ENCODE measurements at places on chromosomes 11 and 22.

DNA sequence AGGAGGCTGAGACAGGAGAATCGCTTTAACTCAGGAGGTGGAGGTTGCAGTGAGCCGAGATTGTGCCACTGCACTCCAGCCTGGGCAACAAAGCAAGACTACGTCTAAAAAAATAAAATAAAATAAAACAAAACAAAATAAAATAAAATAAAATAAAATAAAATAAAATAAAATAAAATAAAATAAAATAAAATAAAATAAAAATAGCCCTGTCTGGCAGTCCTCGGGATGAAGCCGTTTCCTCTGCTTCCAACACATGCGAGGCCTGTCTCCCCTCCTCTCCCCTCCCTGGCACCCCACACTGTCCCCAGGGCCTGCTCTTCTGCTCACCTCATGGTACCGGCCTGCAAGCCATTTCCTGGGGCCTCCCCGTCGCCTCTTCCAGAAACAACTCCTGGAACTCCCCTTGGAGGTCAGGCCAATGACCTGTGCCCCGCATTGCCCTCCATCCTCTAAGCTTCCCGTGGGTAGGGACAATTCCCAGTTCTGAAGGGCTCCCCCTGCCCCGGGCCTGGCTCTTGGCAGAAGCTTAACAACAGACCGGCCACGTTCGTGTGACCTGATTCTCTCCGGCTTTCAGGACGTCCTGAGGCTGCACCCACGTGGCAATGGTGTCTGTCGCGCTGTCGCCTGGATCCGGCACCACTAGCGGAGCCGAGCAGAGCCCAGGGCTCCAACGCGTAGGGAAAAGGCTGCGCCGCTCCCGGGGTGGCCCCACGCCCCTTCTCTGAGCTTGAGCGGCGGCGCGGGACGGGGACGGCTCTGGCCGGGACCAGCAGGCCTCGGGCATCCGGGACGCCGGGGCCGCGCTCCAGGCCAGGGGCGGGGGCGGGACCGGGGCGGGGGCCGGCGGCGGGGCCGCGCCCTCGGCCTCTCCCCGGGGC lies 456 bp upstream of the PARVB start:
- peak; percentile 44 for DNase-seq

DNA sequence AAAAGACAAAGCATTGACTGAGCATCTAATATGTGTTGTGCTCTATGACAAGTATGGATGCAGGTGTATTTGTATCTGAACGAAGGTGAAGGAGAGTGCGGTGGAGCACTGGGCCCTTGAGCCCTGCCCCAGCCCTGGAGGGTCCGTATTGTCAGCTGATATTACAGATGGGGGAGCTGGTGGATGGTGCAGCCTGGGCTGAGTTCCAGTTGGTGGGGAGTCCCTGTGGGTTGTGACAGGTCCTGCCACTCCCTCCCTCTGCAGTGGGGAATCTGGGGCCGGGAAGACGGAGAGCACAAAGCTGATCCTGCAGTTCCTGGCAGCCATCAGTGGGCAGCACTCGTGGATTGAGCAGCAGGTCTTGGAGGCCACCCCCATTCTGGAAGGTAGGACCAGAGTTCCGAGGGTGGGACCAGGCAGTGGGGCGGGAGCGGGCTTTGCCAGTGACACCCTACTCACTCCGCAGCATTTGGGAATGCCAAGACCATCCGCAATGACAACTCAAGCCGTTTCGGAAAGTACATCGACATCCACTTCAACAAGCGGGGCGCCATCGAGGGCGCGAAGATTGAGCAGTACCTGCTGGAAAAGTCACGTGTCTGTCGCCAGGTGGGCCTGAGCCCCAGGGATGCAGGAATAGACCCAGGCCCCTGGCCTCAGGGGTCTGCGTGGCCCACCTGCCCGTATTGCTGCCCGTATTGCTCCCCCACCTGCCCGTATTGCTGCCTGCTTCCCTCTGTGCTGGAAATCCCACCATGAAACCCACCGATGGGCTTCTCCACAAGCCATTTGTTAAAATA lies 28.6 kb downstream of the MYO7A start:
- DNase-seq = no peak

DNA sequence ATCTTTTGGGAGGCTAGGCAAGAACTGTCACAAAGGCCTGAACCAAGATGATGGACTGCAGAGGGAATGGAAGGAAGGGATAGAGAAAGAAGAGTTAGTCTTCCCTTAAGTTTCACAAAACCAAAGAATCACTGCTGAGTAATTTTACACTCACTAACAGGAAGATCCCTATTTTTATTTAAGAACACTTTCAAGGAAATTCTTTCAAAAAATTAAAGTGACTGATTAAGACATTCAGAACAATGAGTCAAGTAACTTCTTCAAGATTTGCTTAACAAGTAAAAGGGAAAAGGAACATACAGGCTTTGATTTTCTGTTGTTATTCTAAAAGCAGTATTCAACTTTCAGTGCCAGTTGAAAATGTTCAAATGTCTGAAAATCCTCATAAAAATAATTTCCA lies 3.1 kb downstream of the PITPNB start:
- no peak for DNase-seq

DNA sequence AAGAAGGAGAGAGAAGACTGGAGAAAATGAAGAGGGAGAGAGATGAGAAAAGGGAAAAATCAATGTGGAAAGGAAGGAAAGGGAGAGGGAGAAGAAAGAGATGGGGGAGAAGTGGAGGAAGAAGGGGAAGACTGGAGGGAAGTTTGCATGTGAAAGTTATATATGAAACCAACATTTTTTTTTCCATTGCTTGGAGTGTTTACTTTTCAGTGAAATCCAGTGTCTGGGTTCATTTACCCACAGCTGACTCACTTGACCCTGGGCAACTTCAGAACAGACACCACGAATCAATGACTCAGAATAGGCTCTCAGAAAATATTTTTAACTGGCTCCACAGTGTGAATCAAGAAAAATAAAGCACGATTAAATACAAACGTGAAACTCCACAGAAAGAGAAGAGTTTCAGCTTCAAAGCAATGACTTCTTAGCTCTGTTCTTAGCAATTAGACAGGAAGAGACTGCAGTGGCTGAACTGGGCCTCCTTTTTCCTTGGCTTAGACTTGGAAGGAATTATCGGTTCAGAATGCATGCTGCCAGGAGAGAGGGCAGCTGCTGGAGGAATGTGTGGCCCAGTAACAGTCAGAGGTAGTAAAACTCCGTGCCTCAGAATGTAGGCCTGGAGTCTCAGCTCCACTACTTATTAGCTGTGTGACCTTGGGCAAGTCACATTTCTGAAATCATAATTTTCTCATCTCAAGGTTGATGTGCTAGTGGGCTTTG lies 237.5 kb downstream of the MIAT start:
- DNase-seq = no peak

DNA sequence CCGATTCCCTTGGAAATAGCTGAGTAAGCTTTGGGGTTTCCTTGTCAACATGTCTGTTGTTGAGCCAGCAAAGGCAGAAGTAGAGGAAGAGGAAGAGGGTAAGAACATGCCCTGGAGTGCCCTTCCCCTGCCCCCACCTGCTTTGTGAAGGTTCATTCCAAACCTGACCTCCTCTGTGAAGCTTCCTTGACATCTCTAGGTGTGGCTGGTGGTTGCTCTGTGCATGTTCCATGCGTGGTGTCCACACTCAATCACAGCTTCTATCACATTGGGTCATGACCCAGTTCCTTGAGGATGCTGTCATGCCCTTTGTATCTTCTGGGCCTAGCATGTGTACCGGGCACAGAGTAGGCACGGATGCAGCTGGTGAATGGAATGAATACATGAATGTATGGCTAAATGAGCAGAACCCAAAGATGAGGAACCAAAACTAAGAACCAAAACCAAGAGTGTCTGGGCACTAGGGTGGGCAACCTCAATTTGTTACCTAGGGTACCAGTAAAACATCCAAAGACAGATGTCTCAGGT lies 23.7 kb upstream of the FXYD6 start:
- no peak for DNase-seq

- no peak for DNase-seq
Measured at GRCh38 chr11:34254011-34254410, 103.8 kb downstream of the ABTB2 start.

- DNase-seq = no peak
Measured at GRCh38 chr11:117092951-117093590, 5.2 kb downstream of the SIK3 start.

- no peak for DNase-seq
Measured at GRCh38 chr11:73614591-73614990, 16.7 kb upstream of the FAM168A start.

GRCh38 chr11:2200536-2200935 lies 28.9 kb upstream of the TH start:
- DNase-seq = no peak

GRCh38 chr22:34135749-34136148 lies 215.5 kb upstream of the LARGE1 start:
- no peak for DNase-seq

DNA sequence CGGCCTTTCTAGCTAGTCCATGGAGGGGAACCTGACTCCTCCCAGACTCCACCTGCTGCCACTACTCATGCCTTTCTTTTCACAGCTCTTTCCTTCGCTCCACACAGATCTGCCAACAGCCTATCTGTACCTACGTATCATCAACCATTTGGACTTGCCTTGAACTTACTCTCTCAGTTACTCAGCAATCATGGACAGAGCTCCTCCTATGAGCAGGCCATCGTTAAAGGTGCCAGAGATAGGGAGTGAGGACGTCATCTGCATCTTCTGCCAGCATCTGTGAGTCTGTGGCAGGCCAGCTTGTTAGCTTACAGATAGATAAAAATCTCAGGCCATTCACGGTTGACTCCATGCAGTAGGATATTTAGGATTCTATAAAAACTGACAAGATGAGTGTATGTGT lies 162.9 kb upstream of the ZBED5 start:
- DNase-seq = no peak

- DNase-seq = no peak
Measured at GRCh38 chr22:44753189-44754042, 1.0 kb downstream of the ARHGAP8 start.

DNA sequence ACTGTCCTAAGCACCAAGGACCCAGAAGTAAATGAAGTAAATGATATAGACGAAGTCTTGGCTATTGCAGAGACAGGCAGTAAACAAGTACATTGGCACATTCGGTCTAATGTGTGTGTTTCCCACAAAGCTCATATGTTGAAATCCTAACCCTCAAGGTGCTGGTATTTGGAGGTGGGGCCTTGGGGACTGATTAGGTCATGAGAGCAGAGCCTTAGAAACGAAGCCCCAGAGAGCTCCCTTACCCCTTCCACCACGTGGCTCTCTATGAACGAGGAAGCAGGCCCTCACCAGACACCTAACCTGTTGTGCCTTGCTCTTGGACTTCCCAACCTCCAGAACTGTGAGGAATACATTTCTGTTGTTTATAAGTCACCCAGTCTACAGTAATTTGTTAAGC lies 14.9 kb downstream of the CLMP start:
- no peak for DNase-seq

GRCh38 chr11:18145025-18145424 lies 12.7 kb downstream of the MRGPRX3 start:
- DNase-seq = no peak

- peak; percentile 70 for DNase-seq
Measured at GRCh38 chr11:62560566-62561103, 13.1 kb downstream of the EEF1G start.

DNA sequence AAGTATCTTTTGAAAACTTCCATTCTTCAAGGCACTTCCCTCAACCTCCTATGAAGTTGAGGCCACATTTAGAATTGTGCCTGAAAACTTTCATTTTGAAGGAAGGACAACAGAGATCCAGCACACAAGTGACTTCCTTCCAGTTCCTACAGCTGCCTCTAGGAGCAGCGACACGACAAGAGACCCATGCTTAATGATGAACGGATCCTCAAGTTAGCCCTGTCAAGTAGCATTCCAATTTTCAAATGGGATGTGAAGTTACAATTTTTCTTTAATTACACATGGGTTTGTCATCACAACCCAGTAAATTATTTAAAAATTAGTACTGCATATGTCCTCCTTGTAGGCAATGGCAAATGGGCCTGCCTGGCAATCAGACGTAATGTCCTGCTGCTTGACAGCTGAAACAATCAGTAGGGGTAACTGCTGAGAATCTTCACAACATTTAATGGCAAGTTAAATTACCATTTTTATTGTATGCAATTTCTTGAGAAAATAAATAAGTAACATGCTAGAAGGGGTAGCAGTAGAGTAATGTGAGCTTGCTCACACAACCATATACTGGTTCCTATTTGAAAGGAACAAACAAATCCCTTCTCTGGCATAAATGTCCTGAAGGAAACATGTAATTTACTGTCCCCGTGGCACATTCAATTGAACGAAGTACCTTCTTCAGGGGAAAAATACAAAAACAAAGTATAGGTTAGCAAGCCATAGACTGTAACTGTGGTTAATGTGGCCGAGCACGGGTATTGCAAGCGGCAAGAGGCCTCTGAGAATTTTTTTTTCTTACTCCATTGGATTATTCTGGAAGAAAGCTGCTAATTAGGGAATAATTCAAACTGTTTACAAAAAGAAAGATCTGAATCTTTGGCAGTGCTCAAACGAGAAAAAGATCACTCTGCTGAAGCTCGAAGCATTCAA lies 288.3 kb downstream of the CADM1 start:
- no peak for DNase-seq

DNA sequence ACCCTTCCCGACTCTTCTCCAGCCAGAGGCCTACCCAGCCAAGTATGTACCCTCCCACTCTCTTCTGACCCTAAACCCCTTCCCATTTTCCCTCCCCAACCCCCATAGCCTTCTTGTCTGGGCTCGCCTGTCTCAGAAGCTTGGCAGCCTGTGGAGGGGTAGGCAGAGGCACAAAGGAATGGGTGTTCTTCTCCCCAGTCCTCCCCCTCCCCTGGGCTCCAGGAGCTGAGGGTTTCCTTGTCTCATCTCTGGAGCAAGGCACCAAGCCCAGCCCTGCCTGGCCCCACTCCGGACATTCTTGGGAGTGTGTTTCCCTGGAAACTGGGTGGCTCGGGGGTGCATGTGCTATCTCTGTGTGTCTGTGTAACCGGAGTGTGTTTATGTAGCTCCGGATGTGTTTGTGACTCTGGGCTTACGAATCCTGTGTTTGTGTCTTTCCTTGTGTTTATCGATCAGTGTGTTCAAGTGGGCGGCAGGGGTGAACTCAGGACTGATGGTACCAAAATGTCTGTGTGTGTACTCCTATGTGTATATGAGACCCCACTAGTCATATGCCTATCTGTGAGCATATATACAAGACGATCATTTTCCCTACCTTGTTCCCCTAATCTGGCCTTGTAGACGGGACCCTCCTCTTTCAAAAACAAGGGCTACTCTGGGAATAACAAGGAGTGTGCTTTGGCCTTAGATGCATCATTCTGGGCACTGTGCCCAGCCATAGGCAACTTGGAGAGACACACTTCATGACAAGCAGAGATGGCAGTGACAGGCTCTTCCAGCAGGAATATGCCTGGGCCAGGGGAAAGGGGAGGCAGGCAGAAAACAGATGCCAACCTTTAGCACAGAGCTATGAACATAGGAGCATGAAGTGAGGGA lies 10.9 kb downstream of the PHLDB1 start:
- no peak for DNase-seq
